Stimulated activated CD8-positive, alpha-beta memory T cell treated with anti-CD3 and anti-CD28 coated beads, Interleukin-2, amount 100 ng/mL, for 48 hours (primary cell): ENCODE measurements at places on chromosomes 11 and 22.

DNA sequence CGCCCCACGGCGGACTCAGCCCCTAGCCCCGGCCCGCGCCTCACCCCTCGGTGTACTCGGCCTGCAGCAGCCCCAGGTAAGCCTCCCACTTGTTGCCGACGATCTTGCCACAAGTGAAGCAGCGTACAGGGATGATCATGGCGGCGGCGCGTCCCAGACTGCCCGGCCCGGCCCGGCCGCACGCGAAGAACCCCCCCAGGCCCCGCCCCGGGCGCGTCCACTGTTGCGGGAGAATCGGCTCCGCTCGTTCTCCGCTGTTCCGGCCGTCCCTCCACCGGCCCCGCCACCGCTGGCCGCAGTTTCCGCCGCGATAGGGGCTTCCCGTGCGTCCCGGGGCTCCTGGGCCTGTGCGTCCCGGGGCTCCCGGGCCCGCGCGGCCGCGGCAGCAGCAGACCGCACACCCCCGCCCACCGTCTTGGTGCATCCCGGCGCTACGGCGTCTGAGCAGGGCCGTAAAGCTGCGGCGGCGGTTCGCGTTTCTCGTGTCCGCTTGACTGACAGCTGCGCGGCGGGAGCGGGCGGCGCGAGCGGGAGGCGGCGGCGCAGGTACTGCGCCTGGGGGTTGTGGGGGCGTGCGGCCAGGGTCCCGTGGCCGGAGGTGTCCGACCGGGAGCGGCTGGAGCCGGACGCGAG is at the start of the genes POLR2L and TSPAN4:
Gene POLR2L, minus strand, starts transcription at position 160 of the 633 bp plus-strand sequence. Its CDS starts 21 bp downstream, at position 139.
Gene TSPAN4, plus strand, starts transcription at position 483 of the 633 bp plus-strand sequence. CDS start 7,453 bp downstream, outside the sequence.
- DNase-seq: peak; percentile 84

DNA sequence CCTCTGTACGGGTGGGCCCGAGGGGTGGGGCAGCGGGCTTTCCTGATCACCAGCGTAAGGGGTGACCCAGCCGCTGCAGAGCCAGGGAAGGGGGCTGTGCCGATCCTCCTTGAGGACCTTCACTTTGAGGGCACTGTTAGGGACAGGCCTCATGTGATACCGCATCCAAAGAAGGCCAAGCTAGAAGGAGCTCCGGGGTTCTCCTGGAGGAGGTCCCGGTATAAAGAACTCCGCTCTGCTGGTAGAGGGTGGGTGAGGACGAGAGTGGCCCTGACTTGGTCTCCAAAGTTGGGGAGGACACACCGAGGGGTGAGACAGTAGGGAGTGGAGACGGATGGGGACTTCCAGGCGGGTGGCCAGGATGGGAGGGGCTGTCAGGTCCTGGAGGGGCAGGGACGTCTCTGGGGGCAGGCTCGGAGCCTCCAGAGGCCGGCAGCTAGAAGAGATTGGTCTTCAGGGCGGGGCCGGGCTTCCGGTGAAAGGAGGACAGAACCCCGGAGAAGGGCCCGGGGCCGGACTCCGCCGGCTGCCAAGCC is 4.6 kb downstream of the PHOX2A start:
- DNase-seq: no peak

- no peak for DNase-seq
These were observed 24.4 kb upstream of the FXYD6 start for GRCh38 chr11:117900720-117901440.

- no peak for DNase-seq
These were observed 11.1 kb upstream of the MPZL2 start for GRCh38 chr11:118275176-118275575.

- no peak for DNase-seq
These were observed 1422.9 kb downstream of the TBC1D22A start for GRCh38 chr22:48185071-48186055.

DNA sequence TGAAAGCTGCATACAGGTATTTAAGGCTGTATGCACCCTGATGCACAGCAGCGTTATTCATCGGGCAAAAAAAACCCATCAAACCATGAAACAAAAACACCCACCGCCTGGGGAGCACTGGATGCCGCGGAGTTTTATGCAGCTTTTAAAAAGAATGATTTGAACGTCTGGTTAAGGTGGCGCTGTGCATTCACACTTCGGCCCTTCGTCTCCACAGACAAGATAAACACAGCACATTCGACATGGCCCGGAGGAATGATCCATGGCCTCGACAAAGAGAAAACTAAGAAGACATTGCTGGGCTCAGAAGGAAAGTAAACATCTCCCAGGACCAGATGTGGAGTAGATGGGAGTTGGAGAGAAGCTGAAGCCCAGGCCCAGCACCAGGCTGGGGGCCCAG is 40.8 kb upstream of the GAL start:
- DNase-seq: no peak

DNA sequence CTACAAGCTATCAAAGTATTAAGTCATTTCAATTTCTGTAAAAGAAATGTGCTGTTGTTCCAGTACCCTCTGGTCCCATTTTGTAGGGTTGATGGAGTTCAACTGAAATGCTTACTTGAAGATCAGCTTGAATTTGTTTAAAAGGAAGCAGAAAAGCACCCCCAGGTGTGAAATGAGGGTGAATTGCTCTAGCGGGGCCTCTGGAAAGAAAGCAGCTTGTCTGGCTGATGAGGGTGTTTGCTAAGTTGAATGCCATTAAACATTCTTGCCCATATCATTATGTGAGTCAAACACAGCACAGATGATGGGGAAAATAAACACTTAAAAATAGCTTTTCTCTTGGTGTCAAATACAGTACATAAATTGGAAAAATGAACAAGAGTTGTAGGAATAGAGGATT is 280.3 kb downstream of the RAB38 start:
- no peak for DNase-seq

GRCh38 chr11:2857276-2857675 is 28.3 kb downstream of the CDKN1C start:
- DNase-seq: no peak

- DNase-seq: peak; percentile 32
These were observed 1.2 kb downstream of the ROM1 start for GRCh38 chr11:62614275-62614674.

- no peak for DNase-seq
These were observed 91.8 kb upstream of the UBASH3B start for GRCh38 chr11:122563761-122564160.

- no peak for DNase-seq
These were observed 19.3 kb upstream of the CBX7 start for GRCh38 chr22:39171623-39172264.

DNA sequence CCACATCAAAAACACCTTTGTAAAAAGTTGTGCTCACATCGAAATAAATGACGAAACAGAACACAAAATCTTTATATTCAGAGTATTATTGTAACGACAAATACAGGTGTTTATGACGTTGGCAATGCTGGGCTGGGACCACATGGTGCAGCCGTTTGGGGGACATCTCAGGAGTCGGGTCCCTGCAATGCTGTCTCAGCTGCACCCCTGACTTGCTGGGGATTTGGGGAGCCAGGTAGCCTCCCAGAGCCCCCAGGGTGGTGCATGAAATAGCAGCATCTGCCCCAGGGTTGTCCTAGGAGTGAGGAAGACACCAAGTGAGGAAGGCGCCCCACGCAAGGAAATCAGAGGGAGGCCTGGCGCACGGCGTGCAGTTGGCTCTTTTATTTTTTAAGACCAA is 1526.8 kb downstream of the BRD1 start:
- no peak for DNase-seq

GRCh38 chr11:111761036-111761435 is 5.2 kb downstream of the PPP2R1B start:
- DNase-seq: no peak

DNA sequence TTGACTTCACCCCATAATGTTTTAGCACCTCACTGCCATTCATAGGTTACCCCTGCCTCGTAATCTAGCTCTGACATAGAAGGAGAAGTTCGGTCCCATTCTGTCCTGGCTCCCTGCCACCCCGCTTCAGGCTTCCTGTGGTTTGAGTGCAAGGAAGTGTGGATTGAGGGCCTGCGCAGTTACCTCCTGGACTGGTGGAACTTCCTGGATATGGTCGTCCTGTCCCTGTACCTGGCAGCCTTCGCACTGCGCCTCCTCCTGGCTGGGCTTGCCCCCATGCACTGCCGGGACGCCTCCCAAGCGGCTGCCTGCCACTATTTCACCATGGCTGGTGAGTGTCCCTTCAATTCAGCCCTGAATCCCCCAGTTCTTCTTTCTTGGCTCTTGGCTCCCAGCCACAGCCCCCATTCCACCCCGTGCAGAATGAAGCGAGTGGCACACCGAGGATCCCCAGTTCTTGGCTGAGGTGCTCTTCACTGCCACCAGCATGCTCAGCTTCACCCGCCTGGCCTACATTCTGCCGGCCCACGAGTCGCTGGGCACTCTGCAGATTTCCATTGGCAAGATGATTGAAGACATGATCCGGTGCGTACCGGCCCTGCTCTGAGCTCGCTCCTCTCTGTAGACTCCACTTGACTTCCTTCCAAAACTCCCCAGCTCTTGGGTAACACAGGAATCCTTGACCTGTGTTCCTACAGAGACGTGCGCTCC is 15.4 kb downstream of the ART5 start:
- DNase-seq: no peak

GRCh38 chr11:18720091-18720807 is 5.7 kb downstream of the IGSF22 start:
- DNase-seq: no peak

GRCh38 chr22:27397954-27398342 is 403.6 kb downstream of the MN1 start:
- DNase-seq: no peak

DNA sequence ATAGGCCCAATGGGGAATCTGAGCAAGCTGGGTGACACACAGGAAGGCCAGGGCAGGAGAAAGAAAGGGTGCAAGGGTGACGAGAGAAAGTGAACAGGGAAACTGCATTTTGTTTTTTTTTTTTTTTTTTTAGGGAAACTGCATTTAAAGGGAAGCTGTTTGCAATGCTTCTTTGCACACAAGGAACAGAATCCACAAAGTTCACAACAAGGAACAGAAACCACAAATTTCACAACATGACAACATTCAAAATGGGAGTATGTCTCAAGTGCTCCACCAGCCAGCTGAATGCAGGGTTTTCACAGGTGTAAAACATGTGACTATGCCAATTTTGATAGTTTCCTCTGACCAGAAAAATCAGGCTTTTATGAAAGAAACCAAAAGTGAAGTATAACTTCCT is 6.8 kb upstream of the PLAAT3 start:
- no peak for DNase-seq

GRCh38 chr22:27713461-27713860 is 88.1 kb downstream of the MN1 start:
- DNase-seq: no peak

GRCh38 chr11:210803-211180 is 3.3 kb downstream of the RIC8A start:
- DNase-seq: no peak

- no peak for DNase-seq
These were observed 27.3 kb upstream of the PACSIN2 start for GRCh38 chr22:43042101-43042780.

DNA sequence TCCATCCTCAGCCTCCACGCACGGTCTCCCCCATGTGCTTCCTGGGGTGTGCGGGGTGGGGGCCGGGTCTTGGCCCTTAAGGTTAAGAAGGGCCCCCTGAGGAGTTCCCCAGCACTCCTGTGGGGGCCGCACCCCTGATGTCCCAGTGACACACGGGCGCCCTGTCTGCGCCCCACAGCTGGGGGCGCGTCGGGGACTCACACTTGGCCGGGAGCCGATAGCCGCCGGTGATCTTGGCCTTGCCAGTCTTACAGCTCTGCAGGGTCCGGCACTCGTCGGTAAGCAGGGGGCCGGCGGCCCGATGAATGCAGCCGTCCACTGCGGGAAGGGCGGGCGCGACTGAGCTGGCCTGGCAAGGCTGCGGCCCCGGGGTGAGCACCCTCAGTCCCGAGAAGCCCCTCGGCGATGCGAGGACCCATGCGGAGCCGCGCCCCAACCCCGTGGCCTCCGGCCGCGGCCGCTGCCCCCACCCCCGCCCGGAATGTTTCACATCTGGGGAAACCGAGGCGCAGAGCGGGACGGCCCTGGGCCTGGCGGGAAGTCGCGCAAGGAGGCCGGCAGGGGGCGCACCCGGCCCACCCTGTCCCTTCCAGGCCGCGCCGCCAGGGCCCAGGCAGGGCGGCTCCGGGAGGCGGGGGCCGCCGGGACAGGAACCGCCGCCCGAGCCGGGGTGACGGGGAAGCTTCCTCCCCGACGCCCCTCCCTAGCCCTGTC is 13.9 kb downstream of the OTUB1 start:
- DNase-seq: peak; percentile 67

DNA sequence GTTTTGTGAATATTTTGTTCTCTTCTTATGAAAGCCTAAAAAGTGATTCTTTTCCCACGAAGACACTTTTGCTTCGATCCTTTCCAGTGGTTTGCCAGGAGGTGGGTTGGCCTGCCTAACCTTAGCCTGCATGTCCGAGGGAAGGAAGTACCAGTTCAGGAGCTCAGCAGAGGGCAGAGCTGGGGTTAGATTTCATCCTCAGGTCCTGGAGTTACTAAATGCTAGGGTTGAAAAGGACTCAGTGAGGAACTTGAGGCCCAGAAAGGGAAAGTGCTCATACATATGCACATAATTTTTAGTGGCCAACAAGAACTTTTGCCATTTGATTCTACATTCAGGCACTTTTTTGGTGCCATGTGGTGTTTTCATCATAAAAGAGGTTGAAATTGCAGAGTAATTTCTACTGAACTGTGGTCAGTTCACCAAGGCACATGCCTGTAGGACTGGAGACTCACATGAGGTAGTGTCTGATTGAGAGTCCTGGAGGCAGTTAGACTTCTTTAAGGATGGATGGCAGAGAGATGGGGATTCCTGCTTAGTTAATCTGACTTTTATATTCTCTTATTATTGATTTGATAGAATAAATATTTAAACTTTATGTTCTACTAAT is 36.7 kb downstream of the NCAM1 start:
- no peak for DNase-seq

DNA sequence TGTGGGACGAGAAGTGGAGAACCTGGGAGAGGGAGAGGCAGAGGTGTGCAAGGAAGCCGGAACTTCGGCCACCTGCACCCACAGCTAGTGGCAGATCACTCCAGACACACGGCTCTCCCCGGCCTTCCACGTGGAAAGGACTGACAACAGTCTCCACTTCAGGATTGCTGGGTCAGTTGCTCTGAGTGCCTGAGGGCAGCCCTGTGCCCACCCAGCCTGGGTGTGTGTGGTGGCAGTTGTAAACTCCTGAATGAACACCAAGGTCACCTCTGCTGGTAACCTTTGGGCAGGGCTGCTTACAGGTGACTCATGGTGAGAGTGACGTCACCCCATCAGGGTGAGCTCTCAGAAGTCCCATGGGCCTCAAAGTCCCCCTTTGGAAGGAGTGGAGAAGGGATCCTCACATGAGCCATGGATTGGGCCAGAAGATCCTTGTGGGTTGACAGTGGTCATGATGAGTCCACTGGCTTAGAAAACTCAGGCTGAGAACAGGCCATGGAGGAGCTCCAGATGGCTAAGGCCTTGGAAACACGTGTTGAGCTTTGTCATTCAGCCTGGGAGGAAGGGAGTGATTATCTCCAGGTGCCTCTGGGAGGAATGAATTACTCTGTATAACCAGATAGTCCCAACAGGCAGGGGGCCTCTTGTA is 71.3 kb downstream of the BCR start:
- no peak for DNase-seq
